Cardiac septum (tissue), 1 donor: ENCODE measurements at places on chromosomes 7 and 10. TPM values are rescaled to one million over a fixed set of nuclear protein-coding genes. Genes with fewer than 3 reads are reported as not detected.

DNA sequence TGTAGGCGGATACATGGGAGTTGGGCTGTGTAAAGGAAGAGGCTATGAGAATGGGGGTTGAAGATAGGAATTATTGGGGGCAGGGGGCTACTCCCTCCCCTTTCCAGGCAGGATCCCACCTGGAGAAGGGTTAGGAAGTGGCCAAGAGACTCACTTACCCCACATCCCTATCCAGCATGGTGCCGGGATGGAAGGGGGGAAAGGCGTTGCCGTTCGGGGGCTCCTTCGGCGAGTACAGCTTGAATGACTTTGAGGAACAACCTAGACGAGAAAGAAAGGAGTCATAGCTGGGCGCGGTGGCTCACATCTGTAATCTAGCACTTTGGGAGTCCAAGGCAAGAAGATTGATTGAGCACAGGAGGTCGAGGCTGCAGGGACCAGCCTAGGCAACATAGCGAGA is 8.9 kb downstream of the LDB1 start:
- DNase-seq = no peak

- DNase-seq = no peak
Observed at GRCh38 chr10:2791774-2792443, 275.4 kb upstream of the PFKP start.

Gene KCNH2
- 61.9 TPM for total RNA-seq

GRCh38 chr10:86434656-86435055 is 68.1 kb upstream of the GRID1 start:
- no peak for DNase-seq

Gene COBL
- 109 TPM for total RNA-seq

Gene PLEKHS1
- not detected for total RNA-seq

Gene PKD2L1
- not detected for total RNA-seq

DNA sequence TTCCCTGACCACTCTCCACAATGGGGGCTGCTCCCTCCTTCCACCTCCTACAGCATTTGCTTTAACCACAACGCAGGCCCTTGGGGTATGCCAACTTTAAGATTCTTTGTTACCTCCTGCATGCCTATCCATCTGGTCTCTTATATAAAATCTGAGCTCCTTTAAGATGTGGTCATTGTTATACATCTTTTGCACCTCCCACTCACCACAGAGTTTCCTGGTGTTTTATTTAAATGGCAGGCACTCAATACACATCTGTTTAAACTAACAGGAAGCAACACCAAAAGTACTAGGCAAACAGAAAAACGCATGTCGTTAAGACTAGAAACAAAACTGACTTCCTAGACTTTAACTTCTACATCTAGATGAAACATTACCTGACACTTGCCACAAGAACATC is 36.3 kb downstream of the SLC25A13 start:
- DNase-seq = no peak

Gene CRYGN
- total RNA-seq = not detected

GRCh38 chr7:141201145-141201885 is 127.5 kb downstream of the TMEM178B start:
- no peak for DNase-seq
